T47D (cell line): ENCODE measurements at places on chromosomes 7 and 10.

DNA sequence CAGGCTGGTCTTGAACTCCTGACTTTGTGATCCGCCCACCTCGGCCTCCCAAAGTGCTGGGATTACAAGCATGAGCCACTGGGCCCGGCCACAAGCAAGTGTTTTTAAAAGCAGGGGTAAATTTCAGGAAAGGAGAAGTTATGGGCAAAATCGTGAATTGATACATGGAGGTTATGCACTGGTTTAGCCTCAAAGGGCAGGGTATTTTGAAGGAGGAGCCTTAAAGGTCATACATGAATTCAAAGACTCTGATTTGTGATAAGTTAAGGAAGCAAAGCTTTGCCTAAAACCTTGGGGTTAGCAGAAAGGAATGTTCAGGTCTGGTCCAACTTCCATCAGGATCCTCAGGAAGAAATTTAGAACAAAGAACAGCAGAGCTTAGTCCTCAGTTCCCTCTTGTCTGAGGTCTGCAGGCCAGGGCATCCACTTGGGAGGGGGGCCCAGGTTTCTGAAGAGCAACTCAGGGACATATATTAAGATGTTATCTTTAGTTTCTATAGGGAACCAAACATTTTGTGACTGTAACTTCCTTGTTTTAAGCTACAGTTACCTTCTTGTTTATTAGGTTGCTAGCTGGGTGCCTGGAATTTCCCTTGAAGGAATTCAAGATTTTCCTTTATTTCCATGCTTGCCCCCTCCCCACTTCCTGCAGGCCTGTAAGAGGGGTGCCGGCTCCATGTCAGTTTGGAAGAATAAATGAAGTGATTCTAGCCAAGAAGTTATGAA, 2.8 kb upstream of the REPIN1 start:
- peak; percentile 39 for DNase-seq

GRCh38 chr10:124249812-124250432, 156.5 kb upstream of the CHST15 start:
- no peak for DNase-seq

DNA sequence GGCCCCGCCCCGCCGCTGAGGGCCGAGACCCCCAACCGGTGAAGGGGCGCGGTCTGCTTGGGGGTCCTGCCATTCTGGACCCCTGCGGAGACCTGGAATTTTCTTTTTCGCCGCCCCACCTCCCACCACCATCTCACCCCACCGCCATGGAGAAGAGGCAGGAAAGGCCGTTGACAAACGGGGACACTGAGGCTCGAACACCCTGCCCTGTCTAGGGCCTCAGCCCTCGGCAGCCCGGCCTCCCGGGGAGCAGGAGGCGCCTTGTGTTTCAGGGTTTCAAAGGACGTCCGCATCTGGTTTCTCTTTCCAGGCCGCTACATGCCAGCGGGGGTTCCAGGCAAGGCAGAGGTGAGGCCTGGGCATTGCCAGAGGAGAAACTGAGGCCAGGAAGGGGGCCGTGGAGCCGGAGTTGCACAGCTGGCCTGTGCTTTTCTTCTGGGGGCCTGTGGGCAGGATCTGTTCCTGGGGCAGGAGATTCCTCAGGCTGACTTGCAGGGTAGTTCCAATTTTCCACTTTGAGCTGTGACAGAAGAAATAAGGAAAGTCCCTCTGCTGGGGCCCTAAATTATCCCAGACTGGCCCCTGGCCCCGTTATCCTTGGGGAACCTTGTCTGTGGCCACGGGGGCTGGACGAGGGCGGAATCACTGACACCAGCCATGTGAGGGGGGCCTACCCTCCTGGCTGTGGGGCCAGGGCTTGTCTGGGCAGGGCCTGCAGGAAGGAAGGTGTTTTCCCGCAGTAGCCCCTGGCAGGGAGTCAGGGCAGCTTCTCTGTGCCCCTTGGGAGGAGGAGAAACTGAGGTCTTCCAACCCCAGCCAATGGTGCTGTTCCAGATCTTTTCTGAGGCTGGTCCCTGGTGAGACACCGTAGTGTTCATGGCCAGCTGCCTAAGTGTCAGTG, 900 bp upstream of the MICALL2 start:
- no peak for DNase-seq

DNA sequence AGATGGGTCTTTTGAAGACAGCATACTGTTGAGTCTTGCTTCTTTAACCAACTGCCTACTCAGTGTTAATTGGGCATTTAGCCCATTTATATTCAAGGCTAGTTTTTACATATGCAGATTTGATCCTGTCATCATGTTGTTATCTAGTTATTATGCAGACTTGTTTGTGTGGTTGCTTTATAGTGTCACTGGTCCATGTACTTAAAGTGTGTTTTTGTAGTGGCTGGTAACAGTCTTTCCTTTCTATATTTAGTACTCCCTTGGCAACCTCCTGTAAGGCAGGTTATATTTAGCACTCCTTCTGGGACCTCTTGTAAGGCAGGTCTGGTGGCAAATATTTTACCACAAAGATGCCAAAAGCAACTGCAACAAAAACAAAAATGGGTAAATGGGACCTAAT, 66.7 kb downstream of the TES start:
- DNase-seq, result no peak

- no peak for DNase-seq
These were observed 134.8 kb upstream of the BMPER start for GRCh38 chr7:33770576-33770975.

DNA sequence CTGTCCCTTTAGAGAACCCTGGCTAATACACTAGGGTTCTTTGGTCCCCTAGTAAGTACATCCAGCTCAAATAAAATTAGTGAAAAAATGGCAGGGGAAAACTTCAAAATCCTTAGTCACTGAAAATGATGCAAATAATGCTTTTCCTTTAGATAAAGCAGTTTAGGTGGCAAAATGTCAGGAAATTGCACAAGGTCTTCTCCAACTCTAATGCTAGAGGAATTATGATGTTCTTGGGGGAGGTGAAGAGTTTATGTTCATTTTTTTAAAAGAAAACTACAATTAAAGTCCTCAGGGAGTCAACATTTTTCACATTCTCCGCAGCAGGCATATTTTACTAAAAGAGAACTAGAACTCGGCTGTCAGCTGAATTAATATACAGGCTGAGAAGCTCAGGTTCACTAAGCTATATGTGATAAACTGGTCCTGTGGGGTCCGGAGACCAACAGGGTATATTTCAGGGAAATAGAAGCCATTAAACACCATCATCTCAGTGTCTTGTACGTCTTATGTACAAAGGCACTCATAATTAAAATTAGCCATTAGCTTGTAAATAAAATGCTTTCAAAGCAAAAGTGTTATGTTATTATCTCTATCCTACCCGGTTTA, 1164.7 kb upstream of the AUTS2 start:
- no peak for DNase-seq

DNA sequence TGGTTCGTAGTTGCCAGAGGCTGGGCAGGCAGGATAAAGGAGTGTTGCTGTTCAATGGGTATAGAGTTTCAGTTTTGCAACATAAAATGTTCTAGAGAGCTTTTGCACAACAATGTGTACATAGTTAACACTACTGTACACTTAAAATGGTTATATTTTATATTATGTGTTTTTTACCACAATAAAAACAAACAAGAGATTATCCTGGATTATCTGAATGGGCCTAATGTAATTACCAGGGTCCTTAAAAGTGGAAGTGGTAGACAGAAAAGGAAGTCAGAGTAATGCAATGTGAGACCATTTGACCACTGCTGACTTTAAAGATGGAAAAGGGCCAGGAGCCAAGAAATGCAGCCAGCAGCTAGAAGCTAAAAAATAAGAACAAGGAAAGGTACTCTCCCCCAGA, 159.7 kb downstream of the SGMS1 start:
- no peak for DNase-seq
